ENCODE measurements at places on chromosomes 12 and 14.

GRCh38 chr14:104678346-104678745 lies 11.1 kb upstream of the INF2 start:
- DNase-seq: no peak

GRCh38 chr12:21825886-21826617 lies 51.5 kb upstream of the KCNJ8 start:
- no peak for DNase-seq

GRCh38 chr14:102078831-102079699 lies 7.8 kb downstream of the HSP90AA1 start:
- DNase-seq: no peak

- DNase-seq: no peak
Observed at GRCh38 chr12:47910981-47911380, 6.2 kb upstream of the VDR start.

DNA sequence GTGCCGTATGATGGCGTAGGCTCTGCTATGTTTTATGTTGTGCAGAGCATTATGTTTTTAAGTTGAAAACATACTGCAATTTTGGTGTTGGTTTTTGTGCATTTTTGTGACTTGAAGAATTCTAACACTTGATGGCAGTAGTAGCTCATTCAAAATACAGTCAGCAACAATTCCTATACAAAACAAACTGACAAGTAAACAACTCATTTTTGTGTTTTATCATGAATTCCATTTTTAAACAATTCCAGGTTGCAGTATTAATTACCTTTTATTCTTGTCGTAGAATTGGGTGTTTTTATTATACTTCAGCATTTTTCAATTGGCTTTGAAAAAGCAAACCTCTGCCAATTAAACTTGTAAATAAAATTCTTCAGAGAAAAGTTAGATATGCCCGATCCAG lies 4.1 kb upstream of the CCER1 start:
- no peak for DNase-seq

GRCh38 chr12:106764220-106764619 lies 10.3 kb upstream of the RIC8B start:
- no peak for DNase-seq

GRCh38 chr14:103713304-103714062 lies 1.8 kb downstream of the XRCC3 start:
- no peak for DNase-seq

- no peak for DNase-seq
Observed at GRCh38 chr12:42868291-42868690, 278.7 kb upstream of the PRICKLE1 start.

GRCh38 chr14:99480917-99481744 lies at the start of gene CCNK:
Gene CCNK (plus strand): TSS chr14:99481409. CDS start chr14:99492678, 11,269 bp downstream.
- DNase-seq: peak; percentile 100

- DNase-seq: no peak
Observed at GRCh38 chr12:15697201-15697600, 92.0 kb downstream of the EPS8 start.

DNA sequence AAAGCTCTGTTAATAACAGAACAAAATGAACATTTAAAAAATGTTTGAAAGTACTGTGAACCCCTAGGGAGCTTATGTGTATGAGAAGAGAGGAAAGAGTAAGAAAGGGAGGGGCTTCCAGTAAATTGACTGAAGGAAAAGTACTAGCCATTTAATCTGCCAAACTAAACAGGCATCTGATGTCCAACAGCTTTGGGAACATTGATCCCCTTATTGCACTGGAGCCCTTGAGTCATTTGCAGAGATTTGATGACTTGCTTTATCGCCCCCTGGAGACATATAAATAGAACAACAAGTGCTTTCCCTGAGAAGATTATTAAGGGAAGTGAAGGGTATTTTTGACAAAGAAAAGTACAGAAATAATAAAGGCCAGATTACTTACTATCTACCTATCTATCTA lies 319.3 kb upstream of the NOVA1 start:
- DNase-seq: peak; percentile 21

GRCh38 chr14:34997762-34998161 lies 15.0 kb downstream of the SRP54 start:
- DNase-seq: no peak

GRCh38 chr12:106911581-106911980 lies 44.1 kb upstream of the TMEM263 start:
- DNase-seq: peak; percentile 58

DNA sequence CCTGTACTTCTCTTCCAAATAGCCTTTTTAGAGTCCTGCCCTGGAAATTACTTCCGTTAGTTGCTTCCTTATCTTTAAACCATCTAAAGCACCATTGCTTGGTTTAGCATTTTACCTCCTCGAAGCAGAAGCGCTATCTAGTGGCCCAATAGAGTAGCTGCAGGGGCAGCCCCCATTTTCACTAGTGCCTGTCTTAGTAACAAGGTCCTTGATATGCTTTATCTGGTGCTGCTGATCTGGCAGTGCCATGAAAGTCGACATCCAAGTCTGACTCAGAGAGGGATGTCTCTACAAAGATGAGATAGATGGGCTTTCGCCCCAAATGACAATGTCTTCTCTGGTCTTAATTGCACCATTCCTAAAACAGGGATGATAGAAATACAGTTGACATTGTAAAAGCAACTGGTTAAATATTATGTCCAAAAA lies 25.0 kb upstream of the CIT start:
- peak; percentile 68 for DNase-seq

- no peak for DNase-seq
Observed at GRCh38 chr12:3636328-3636727, 116.6 kb downstream of the CRACR2A start.

GRCh38 chr14:68932231-68932630 lies 46.9 kb downstream of the ACTN1 start:
- DNase-seq: no peak

DNA sequence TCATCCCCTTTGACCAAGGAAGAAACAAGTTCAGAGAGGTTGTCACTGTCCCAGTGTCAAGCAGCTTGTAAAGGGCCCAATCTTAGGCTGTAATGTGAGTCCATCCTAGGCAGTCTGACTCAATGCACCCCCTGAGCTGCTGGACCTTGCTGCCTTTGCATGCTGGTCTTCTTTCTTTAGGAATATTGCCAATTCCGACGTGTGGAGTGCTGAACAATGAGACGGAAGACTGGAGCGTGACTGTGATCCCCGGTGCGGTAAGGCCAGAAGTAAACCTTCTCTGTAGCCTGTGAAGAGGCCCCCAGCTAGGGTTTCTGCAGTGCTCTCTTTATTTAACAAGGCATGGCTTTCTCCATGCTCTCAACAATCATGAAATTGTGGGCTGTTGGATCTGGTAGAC lies 963 bp downstream of the TCTN2 start:
- no peak for DNase-seq

DNA sequence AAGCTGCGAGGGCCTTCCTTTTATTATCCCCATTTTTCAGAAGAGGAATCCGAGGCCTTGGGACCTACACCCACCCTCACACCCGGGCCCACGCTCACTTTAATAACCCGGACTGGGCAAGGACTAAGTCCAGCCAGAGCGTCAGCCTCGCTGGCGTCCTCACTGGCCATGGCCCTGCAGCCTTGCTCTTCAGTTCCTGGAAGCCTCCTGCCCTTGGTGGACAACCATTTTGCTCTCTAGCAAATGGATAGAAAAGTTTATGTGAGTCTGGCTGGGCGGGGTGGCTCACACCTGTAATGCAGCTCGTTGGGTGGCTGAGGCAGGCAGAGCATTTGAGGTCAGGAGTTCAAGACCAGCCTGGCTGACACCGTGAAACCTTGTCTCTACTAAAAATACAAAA lies 9.8 kb downstream of the RTL1 start:
- no peak for DNase-seq

GRCh38 chr12:131720921-131721320 lies 10.0 kb downstream of the SFSWAP start:
- DNase-seq: no peak

DNA sequence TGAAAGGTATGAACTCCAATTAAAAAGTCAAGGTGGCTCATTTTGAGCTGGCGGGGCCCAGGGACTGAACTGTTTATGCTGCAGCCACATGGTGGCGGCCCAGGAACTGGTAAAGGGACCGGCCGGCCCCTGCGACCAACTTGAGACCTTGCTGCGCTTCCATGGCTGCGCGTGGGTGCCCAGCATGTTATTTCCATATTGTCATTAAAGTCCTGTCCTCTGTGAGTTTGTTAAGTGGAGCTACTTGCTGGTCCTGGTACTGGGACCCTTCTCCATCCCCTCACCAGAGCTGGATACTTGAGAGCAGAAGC lies 62.3 kb downstream of the BEGAIN start:
- DNase-seq: peak; percentile 71

- peak; percentile 72 for DNase-seq
Observed at GRCh38 chr14:91315844-91316267, 71.4 kb upstream of the GPR68 start.

DNA sequence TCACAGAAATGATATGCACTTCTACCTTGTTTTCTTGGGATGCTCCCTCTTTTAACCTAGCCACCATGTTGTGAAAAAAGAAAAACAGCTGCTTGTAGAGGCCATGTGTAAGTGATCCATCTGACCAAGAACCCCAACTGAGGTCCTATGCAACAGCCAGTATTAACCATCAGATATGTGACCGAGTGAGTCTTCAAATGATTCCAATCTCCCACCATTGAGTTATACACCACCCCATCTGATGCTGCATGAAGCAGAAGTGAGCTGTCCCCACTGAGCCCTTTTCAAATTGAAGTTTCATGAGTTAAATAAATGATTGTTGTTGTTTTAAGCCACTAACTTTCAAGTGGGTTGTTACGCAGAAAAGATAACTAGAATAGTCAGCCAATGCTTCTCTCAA lies 20.6 kb upstream of the USP15 start:
- no peak for DNase-seq

DNA sequence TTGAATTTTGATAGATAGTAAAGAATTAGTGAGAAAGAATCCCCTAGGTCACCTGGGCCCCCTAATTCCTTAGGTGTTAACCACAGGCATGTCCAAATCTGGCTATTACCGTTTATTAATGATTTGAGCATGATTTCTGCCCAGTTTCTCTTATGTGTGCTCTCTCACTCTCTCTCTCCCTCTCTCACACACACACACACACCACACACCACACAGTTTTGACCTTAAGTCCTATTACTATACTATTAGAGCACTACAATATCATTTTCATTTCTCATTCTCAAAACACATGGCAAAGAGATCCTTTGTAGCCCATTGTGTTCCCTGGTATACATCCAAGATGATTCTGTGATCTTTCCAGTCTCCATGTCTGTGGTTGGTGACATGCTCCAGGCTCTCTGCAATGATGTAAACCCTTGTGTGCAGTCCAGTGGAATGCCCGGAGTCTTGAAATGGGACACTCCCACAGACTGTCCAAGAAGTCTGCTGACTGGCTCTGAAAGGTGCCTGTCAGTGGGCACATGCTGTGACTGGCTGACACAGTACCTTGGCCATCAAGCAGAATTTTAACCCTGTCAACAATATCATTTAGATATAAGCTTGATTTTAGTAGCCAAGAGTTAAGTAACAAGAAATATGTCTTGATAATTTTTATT lies 96.2 kb downstream of the FIGNL2 start:
- peak; percentile 72 for DNase-seq

DNA sequence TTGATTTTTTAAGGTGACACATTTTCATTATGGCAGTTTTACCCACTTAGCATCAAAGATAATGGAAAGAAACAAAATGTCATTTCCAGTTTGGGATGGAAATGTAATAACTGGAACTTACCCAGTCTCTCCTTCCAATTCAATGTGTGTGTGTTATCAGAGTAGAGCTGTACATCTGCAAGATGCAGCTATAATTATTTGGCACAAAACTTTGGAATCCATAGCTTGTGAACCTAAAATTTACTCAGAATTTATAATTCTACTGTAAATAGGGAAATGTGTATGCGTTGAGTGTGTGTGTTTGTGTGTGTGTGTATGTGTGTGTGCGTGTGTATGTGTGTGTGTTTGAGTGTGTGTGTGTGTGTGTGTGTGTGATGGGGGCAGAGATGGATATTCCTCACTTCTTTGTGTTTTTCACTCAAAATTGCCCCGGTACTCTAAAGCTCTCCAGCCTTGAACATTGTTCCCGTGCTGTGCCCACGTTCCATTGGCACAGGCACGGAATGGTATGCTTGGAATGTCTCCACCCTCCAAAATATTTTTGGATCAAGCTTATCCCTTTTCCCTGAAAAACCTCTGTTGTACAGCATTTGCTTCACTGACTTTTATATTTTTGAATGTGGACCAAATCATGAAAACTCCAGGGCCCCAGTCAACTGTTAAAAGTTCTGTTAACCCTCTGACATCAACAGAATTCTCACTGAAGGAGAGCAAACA lies 150.2 kb upstream of the BMP4 start:
- no peak for DNase-seq

GRCh38 chr14:64768401-64769095 lies 64.3 kb downstream of the PLEKHG3 start:
- DNase-seq: no peak

DNA sequence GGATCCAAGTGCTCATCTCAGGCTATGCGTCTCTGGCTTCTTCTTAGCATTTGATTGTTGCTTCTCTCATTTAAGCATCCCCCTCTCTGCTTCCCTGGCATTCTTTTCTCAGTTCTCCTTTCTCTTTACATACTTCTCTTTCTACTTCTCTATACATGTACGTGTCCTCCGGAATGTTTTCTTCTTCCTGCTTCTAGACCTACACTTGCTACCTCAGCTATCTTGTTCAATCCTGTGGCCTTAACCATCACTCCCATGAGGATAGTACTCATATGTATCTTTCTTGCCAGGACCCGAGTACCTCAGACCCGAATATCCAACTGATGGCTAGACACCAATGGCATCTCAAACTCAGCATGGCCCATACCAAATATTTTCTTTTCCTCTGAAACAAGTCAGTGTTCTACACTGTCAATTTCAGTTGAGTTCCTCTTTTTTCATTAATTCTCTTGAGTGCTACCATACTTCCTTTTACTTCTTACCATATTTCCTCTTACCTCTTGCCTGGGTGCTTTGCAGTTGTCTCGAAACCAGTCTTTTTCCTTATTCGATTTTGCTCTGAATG lies 115.1 kb upstream of the SLC38A2 start:
- peak; percentile 63 for DNase-seq

DNA sequence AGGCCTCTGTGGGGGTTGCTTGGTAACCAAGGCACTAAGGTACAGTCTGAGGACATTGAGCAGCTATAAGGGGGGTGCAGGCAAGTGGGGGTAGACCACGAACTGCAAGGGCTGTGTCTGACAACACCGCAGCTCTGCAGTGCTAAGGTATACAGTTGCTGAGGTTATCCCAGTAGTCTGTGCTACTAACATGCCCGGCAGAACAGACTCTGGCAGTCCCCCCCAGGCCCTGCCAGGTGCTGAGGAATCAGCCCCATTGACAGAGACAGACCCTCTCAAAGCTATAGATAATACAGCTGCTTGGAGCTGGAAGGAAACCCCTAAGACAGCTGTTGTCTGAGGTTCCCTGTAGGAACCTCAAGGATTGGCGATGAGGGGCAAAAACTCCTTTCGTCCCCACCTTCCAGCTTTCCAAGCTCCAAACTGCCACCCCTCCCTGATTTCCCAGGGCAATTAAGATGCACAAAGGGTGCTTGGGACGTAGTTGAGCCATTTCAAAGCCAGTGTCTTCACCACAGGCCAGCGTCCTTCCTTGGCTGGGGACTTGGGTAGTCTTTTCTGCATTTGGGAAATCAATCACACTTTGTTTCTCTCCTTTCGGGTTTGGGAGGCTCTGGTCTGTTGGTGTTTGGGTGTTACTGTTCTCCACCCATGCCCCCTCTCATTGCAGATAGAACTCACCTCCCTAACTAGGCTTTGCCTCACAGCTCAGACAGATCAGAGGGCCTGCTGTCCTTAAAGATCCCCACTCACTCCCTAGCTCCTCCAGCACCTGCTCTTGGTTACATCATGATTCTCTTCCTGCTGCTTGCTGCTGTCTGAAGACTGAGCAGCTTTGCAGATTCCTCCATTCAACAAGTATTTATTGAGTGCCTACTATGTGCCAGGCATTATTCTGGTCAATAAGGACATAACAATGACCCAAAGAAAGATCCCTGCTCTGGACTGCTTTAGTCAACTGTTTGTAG lies 2.0 kb upstream of the MYH7 start:
- no peak for DNase-seq

- DNase-seq: no peak
Observed at GRCh38 chr12:127343940-127344339, 923.0 kb upstream of the TMEM132C start.

All from suppressor macrophage treated with lipopolysaccharide for 4 hours (primary cell).